ENCODE measurements at places on chromosomes 4 and X. TPM values are rescaled to one million over a fixed set of nuclear protein-coding genes. Genes with fewer than 3 reads are reported as not detected.
A peak's percentile ranks its signal among the peaks of the same experiment; 100 is the strongest.

- no peak overlapping the region for H3K4me3 ChIP-seq
- peaks cover 22% of the 10 kb centered on the region for H3K27me3 ChIP-seq
- H3K27ac ChIP-seq: no peak overlapping the region
- peak; percentile 16 for DNase-seq
- H3K4me1 ChIP-seq: no peaks in the 10 kb centered on the region
These were observed 60.8 kb upstream of the FHL1 start for GRCh38 chrX:136086521-136086920.

GRCh38 chrX:153409414-153410101 lies 1.7 kb upstream of the ZFP92 start:
- no peaks in the 10 kb centered on the region for H3K36me3 ChIP-seq
- no peak overlapping the region for H3K4me3 ChIP-seq
- no peak for DNase-seq
- H3K4me1 ChIP-seq: no peaks in the 10 kb centered on the region

GRCh38 chr4:47287735-47288134 lies 175.8 kb downstream of the COMMD8 start:
- DNase-seq: peak; percentile 39
- peaks cover 66% of the 10 kb centered on the region for H3K27me3 ChIP-seq
- H3K4me1 ChIP-seq: no peaks in the 10 kb centered on the region
- no peak overlapping the region for H3K4me3 ChIP-seq
- no peaks in the 10 kb centered on the region for H3K36me3 ChIP-seq
- H3K27ac ChIP-seq: no peak overlapping the region

The CXCL11 gene
- not detected for total RNA-seq

The LRAT gene
- total RNA-seq: 5.8 TPM

All from MCF 10A (cell line).